ENCODE measurements at places on chromosomes 16 and 17. TPM values are rescaled to one million over a fixed set of nuclear protein-coding genes. Genes with fewer than 3 reads are reported as not detected.
A peak's percentile ranks its signal among the peaks of the same experiment; 100 is the strongest.

Gene SCNN1G
- 61.2 TPM for polyA plus RNA-seq

Gene SLC12A3
- 32.0 TPM for polyA plus RNA-seq

Gene CCDC40
- polyA plus RNA-seq: 22.2 TPM

Gene SLC38A8
- not detected for polyA plus RNA-seq

Gene TMC7
- 2.1 TPM for polyA plus RNA-seq

Gene KRT36
- polyA plus RNA-seq: not detected

Gene CDRT15
- 0.43 TPM for polyA plus RNA-seq

Gene CRYBA1
- polyA plus RNA-seq: not detected

Gene G6PC1
- 8.6 TPM for polyA plus RNA-seq

Gene TBC1D28
- not detected for polyA plus RNA-seq

Gene TP53TG3
- polyA plus RNA-seq: 0.11 TPM

Gene TMEM114
- polyA plus RNA-seq: 0.21 TPM

DNA sequence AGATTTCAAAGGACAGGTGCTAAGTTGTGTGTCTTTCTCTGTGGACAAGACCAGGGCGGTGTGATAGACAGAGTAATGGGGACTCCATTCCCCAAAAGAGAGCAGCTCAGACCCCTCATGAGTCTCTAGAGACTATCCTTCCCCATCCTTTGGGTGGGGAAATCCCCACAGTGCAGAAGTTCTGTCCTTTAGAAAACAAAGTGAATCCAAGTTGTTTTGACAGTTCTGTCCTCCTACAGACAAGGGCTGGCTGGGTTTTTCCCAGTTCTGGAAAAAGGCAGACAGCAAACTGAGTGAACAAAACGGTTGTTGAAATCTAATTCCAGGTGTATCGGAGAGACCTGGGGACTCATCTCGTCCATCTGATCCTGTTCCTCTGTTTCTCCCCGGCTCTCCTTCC lies 11.0 kb upstream of the HAS3 start:
- DNase-seq: no peak

DNA sequence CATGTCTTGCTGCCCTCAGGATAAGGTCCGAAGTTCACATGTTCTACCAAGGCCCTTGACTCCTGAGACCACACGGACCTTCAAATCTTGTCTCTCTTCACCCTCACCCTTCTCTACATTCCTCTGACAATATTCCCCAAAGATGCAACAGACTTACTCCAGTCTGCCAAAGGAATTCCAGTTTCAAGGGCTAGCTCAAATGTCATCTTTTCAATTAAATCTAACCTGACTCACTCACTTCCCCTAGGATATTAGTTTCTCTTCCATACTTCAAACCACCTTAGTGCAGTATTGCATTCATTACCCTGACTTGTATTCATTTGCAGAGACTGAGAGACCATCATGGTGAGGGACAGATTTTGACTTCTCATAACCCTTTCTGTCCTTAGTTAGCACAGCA lies 59.6 kb upstream of the ADCY9 start:
- DNase-seq: no peak

DNA sequence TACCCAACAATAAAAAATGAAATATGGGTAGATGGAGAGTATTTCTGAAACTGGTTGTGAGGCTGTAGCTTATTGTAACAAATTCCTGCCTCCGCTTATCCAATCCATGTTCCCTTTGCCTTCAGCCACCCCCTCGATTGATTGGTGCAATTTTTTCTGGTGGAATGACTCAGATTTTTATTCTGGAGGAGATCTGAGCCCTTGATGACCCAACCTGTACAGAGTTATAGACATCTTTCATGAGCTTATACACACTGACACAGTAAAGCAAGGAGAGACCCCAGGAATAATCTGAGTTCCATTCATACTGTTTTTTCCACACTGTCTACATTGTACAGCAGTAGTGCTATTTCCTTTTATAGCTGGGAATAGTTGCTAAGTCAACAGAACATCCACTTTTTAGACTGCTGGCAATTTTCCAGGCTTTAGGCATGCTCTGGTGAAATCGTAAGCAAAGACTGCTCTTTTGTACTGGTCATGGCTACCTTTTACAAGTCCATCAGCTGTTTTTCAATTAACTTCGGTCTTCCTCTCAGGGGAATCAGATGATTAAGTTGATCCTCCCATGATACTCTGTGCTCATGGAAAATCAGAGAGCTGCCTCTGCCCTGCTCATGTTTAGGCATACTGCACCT lies 30.1 kb downstream of the CCL4 start:
- peak; percentile 57 for DNase-seq

DNA sequence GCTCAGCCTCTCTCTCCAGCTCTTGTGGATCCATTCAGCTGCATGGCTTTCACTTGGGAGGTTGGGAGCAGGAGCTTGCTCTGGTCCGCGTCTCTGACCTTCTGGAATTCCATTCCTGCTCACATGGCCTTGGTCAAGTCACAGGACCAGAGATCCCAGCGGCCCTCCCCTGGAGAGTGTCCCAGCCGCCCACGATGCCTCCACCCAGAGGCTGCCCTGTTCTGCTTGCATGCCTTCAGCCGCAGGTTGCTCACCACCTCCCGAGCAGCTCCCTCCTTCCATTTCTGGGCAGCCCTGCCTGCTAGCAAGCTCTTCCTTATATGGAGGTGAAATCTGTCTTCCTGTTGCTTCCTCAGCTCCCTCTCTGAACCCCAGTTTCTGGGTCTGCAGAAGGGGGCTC lies 32.6 kb downstream of the RAI1 start:
- no peak for DNase-seq

DNA sequence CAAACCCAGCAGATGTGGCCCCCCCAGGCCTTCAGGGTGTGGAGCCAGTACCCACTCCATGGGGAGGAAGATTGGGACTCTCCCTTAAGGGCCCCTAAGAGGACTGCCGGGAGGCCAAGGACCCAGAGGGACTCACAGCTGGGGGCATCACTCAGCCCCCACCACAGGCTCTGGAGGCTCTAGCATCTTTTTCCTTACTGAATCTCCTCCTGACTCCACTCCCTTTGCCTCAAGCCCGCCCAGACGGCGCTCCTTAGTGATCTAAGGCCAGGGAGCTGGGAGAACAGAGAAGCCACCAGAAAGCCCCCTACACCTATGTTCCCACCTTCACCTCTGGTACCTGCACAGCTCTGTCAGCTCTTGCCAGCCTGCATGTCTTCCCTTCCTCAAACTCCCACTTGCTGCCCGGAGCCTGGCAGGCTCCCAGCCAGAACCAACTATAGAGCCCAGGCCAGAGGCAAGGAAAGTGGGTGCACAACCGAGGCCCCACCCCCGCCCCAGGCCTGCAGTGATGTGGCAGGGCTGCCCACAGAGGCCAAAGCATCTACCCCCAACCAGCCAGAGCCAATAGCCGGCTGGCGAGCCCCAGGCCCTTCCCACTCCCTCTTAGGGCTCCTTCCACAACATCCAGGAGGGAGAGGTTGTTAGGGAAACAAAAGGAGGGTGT lies 22.3 kb upstream of the MPO start:
- no peak for DNase-seq

- DNase-seq: no peak
Measured at GRCh38 chr16:3934491-3935181, 54.1 kb upstream of the CREBBP start.

DNA sequence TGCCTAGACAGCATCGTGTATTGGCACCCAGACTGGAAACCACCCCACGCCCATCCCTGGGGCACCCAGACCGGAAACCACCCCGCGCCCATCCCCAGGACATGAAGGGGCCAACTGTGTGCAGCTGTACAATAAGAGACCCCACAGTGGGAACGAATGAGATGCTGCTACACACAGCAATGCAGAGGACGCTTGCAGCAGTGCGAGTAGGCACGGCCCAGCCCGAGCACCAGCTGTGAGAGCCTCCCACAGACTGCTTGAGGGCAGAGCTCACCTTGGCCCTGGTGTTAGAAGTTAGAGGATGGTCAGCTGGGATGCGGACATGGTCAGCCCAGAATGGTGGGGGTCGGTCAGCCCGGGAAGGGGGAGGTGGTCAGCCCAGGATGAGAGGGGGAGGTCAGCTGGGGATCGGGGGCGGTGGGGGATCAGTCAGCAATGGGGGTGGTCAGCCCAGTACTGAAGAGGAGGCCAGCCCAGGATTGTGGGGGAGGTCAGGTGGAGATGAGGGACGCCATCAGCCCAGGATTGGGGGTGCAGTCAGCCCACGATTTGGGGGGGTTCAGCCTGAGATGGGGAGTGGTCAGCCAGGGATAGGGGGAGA lies 340.0 kb downstream of the C16orf95 start:
- DNase-seq: no peak

DNA sequence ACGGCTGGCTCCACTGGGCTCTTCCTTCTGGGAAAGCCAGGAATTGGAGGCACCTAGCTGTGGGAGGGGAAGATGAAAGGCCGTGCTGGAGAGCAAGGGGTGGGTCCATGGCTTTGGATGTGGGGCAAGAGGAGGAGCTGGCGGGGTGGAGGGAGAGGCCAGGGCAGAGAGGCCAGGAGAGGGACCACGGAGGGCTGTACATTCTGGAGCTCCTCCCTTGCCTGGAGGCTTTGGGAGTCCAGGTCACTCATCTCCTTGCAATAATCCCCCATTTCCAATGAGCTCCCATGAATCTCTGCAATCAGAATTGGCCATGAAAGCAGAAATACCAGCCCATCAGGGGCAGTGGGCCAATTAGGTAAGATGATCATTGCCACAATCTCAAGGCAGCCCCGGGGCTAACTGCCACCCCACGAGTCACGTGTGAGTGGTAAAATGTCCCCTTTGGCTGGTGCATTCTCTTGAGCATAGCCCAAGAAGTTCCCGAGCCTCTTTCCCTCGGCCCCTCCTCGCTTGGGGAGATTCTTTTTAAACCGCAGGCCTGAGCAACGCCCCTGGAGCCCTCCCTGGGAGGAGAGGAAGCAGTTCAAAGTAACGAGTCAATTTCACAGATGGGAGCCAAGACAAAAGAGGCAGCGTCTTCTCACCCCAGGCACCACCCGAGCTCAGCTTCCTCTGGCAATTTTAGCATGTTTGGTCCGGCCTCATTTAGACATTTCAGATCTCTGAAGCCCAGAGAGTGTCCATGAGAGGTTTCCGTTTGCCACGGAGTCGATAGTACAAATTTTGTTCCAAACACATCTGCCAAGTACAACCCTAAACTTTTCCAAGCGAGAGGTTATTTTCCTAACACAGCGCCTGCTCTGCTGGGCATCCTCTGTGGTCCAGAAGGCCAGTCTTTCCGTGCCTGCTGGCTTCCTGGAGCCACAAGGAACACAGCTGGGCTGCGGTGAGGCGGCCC lies 13.4 kb downstream of the RTN4RL1 start:
- DNase-seq: no peak

- peak; percentile 19 for DNase-seq
Measured at GRCh38 chr17:11705111-11705510, 106.8 kb downstream of the DNAH9 start.

DNA sequence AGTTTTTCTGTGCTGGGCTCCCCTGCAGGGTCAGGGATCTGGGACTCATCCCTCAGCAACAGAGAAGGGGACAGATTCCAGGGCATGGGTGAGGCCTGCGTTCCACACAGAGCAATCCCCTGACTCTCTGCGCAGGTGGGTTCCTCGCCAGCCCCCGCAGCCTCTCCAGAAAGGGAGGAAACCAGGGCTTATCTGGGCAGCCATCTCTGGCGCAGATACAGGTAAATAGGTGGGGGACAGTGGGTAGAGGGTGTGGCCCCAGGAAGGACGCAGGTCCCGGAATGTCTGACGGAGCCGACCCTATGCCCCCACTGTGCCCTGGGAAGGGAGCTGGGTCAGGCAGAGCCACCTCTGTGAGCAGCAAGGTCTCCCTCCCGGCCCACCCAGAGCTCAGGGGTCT lies 23.2 kb downstream of the PIEZO1 start:
- DNase-seq: no peak

DNA sequence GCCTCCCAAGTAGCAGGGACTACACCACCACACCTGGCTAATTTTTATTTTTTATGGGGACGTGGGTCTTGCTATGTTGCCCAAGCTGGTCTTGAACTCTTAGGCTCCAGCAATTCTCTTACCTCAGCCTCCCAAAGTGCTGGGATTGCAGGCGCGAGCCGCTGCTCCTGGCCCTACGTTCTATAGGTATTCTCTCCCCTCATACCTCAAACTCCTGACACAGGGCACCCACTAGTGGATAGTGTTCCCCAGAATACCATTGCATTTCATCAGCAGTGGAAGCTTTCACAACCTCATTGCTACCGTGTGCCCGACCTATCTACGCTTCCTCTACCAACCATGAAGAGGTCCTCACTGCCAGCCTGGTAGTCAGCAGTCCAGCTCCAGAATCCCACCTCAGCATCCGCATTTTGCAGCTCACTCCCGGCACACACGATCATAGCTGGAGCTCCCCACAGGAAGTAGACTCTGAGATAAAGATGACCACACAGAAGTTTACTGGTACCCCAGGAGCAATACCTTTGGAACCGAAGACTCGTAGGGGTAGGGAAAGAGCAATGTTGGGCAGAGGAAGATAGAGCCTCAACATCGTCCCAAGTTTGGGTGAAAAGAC lies 9.3 kb downstream of the CTRB2 start:
- no peak for DNase-seq

GRCh38 chr17:76827736-76828135 lies 40.5 kb upstream of the MGAT5B start:
- no peak for DNase-seq

- no peak for DNase-seq
Measured at GRCh38 chr16:477301-478157, 50.0 kb upstream of the CAPN15 start.

GRCh38 chr16:3149193-3149530 lies 14.3 kb downstream of the ZNF213 start:
- DNase-seq: no peak

DNA sequence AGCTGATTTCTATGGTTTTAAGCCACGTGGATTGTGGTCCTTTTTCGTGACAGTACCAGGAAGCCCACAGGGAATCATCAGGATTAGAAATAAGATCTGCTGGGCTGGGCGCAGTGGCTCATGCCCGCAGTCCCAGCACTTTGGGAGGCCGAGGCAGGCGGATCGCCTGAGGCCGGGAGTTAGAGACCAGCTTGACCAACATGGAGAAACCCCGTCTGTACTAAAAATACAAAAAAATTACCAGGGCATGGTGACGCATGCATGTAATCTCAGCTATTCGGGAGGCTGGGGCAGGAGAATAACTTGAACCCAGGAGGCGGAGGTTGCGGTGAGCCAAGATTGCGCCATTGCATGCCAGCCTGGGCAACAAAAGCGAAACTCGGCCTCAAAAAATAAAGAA lies 6.5 kb downstream of the NMRAL1 start:
- no peak for DNase-seq

DNA sequence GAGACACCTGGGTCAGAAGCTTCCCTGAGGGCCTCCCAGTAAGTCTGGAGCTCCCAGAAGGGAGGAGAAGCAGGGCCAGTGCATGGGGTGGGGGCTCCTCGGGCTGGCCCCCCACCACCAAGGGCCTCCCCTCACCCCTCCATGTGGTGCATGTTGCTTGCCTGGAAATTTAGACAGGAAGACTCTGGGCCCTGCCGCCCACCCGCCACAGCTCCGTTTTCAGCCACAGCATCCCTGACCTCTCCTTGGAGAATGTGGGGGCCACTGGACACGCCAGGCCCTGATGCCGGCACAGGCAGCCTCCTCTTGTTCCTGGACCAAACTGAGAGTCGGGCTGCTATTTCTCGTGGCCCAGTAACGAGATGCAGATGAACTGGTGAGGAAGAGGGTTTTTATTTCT lies 2.7 kb upstream of the METTL26 start:
- no peak for DNase-seq

GRCh38 chr17:47840742-47841487 lies at the start of gene SCRN2:
TSS of gene SCRN2 (minus strand) at chr17:47841273. CDS start at chr17:47840843, 430 bp downstream.
- peak; percentile 86 for DNase-seq

- DNase-seq: no peak
Measured at GRCh38 chr17:1533661-1534325, 17.4 kb upstream of the INPP5K start.

Measured in renal pelvis (tissue), 12 donors.